ENCODE measurements at places on chromosomes 6 and 20.

GRCh38 chr6:28920281-28920680 is 3.5 kb downstream of the TRIM27 start:
- DNase-seq = no peak

GRCh38 chr6:88262332-88262731 is 96.2 kb upstream of the CNR1 start:
- DNase-seq = no peak

GRCh38 chr6:40849546-40849945 is 189.5 kb downstream of the UNC5CL start:
- DNase-seq = no peak

GRCh38 chr20:54598352-54598751 is 123.0 kb downstream of the DOK5 start:
- no peak for DNase-seq

- no peak for DNase-seq
These were observed 149.3 kb upstream of the FOXQ1 start for GRCh38 chr6:1162367-1163275.

DNA sequence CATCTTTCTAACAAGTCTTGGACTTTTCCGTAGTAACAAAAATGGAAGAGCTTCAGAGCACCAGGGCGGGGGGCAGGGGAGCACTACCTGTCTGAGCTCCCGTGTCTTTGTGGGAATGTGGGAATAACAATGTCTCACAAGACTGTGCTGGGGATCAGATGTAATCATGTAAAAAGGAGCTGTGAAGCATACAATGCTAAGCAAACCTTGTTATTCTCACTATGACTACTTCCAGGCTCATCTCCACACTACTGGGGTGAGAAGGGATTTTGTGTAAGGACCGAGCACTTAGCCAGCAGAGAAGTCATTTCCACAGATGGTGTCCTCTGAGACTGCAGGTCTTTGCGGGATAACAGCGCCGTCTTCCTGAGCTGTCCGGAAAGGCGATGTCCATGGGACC is 27.1 kb downstream of the PRR18 start:
- no peak for DNase-seq

DNA sequence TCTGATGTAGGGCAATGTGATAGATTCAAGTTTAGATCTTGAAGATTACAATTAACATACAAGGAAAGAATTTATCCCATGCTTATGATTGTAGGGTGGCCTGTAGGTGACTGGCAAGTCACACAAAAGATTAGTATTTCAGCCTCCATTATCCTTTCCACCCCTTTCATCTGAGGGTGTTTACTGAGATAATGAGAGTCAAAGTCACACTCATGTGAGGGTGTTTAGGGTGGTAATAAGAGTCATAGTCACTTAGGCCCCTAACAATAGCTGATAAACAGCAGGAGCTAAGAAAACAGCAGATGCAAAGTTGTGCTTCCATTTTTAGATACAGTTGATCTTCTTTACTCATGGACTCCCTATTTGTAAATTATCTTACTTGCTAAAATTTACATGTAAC is 11.4 kb downstream of the FAM184A start:
- DNase-seq = no peak

DNA sequence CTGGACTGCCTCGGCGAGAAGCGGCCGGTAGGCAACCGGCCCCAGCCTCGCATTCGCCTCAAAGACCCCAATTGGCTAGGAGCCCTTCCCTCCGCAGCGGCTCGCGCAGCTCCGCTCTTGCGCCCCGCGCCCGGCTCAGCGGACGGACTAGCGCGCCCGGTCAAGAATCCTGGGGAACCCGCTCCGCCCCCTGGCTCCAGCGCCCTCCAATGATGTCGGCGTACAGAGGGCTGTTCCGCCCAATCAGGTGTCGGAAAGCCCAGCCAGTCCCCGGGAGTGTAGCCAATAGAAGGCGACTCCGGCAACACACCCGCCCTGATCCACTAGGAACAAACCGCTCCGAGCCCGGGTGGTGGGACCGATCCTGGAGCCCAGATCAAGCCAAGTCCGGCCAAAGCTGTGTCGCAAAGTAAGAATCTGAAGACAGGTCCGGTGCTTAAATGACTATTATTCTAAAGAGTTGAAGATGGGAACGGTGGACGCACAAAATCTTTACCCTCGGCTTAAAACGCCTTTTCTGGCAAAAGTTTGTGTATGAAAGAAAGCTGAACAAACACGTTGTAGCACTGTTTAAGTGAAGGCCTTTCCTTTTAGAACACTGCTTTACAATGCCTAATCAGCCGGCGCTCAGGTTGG is 132.2 kb downstream of the OGFRL1 start:
- DNase-seq = peak; percentile 97

- DNase-seq = no peak
These were observed 55.5 kb downstream of the TPBG start for GRCh38 chr6:82419132-82419581.

DNA sequence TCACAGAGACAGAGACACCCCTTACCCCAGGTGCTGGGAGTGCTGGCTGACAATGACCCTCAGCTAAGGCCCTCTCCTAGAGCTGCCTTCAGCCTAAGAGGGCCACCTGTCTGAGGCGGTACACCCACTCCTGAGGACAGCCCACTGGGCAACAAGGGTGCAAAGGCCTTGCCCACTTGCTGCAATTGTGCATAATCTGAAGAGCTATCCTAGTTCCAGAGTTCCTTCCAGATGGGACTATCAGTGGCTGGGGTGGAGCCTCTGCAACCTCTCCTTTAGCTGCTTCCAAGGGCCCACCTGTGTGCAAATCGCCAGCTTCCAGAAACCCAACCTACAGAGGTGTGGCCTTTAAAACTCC is 87.5 kb downstream of the PREX1 start:
- DNase-seq = no peak

DNA sequence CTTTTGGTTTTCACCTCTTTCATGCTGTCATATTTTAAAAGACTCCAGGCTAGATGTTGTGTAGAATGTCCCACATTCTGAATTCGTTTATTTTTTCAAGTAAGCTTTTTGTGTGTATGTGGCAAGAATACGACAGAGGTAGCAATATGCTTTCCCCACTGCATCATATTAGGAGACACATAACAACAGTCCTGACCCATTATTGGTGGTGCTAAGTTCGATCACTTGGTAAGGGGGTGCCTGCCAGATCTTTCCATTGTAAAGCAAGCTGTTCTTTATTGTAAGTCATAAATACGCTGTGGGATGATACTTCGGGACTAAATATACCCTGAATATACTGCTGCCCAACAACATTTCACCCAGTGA is 588 bp upstream of the NCOA3 start:
- DNase-seq = no peak

GRCh38 chr6:139117734-139118133 is 17.1 kb upstream of the HECA start:
- DNase-seq = no peak

- peak; percentile 90 for DNase-seq
These were observed 9.0 kb downstream of the ATF6B start for GRCh38 chr6:32118782-32119628.

- DNase-seq = no peak
These were observed 10.7 kb upstream of the CLPSL2 start for GRCh38 chr6:35765739-35766138.

DNA sequence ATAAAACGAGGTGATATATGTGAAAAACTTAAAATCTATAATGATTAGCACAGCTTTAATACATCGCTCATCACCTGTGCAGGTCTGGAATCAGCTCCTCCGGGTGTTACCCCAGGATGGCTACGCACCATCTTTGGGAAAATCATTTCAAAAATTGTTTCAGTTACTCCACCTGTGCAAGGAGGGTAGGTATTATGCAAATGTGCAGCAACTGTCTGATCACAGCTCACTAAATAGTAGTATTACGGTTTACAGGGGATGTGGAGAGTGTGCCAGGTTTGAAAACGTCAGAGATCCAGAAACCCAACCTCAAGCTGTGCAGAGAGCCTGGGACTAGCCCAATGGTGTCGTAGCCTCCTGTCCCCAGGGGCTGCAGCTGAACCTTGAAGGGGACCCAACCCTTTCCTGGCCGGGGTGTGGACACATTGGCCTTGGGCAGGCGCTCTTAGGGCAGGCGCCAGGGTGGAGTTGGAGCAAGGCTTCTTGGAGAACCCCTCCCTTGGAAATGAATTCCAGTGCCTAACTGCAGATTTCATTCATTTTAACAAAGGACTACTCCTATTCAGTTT is 24.2 kb upstream of the SGK1 start:
- DNase-seq = no peak

GRCh38 chr6:152386131-152386530 is 251.0 kb downstream of the SYNE1 start:
- DNase-seq = no peak

DNA sequence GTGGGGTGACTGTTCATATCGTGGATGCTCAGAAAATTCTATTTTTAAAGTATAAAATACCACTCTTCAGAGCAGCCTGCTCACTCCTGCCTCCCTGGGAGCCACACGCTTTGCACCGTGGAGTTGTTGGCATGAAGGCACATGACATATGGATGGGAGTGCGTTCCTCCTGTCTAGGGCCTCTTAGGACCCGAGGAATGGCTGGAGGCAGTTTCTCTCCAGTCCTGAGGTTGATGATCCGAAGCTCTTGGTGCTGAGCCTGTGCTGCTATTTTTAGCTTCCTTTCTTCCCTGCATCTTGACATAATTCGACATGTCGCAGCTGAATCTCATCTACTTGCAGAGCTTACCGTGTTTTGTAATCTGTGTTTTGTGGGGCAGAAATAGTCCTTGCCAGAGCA is 73.9 kb downstream of the PHACTR3 start:
- no peak for DNase-seq

DNA sequence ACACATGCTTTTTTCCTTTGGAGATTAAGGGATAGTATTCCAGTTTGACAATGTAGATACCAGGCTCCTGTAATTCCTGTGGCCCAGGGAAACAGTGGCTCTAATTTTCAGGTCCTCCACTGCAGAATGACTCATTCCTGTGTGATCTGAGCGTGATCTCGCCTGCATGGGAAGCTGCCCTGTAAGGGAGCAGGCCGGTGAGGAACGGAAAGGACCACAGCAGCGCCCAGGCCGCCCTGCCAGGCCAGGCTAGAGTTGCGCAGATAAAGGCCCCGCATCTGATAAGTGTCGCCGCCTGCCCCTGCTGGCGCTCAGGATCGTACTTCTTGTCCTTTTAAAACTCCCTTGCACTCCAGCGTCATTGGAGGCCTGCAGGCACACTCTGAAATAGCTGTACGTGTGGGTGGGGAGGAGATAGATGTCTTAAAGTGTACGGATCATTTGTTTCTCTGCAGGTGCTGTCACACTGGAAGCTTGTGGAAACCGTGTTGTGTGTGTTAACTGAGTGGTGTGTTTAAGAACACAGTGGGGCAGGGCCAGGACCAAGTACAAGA is 60.7 kb downstream of the SYNJ2 start:
- peak; percentile 88 for DNase-seq

GRCh38 chr6:100084316-100084990 is 90.4 kb upstream of the MCHR2 start:
- peak; percentile 55 for DNase-seq

GRCh38 chr20:60729135-60729900 is 522.7 kb upstream of the CDH4 start:
- no peak for DNase-seq

- peak; percentile 64 for DNase-seq
These were observed 48.7 kb upstream of the TAB2 start for GRCh38 chr6:149268768-149269167.

DNA sequence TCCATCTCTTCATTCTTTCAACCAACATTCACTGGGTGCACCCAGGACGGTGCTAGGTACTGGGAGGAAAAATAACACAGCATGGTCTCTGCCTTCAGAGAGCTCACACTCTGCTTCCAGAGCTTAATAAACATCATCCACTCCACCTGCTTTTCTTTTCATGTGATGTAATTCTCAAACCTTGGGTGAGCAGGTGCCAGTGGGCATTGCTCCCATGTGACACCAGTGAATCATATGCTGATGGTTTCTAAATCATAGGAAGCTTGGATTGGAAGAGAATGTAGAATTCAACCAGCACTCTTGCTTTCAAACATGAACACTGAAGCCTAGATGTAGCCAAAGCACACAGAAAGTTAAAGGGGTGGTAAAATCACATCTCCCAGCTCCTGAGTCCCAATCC is 189.8 kb downstream of the FOXA2 start:
- no peak for DNase-seq

GRCh38 chr6:335572-335971 is 43.3 kb downstream of the DUSP22 start:
- DNase-seq = peak; percentile 43

DNA sequence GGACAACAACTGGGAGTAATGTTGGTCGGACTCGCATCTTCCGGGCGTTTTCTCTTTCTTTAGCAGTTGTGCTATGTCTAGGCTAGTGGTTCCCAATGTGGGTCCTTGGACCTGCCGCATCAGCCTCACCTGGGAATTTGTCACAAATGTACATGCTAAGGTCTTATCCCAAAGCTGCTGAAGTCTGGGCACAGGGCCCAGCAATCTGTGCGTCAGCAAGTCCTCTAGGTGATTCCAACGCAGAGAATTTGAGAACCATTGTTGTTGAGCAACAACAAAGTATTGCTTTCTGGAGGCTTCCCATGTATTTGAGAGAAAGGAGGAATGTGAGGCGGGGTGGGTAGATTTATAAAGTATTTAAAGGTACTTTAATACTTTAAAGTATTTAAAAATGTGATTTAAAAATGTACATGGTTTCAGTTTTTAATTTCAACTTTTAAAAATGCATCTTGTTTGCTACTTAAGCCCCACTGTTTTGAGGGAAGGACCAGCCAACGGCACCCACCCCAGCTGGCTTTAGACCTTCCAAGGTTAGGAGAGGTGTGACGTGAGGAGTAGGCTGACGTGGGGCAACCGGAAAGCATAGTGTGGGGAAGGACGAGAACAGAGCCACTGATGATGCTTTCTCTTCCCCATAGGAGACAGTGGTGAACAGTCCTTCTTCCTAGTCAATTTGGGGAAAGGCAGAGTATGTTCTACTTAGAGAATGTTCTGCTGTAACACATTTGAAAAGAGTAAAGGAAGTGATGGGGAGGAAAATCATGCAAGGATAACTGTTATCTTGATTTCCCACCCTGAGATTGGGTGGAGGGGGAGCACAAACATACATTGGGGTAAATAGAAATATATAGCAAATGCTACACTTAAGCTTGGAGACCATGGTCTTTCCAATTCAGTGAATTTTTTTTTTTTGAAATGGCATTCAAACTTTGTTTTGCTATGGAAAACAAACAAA is 4.3 kb downstream of the UST start:
- peak; percentile 41 for DNase-seq

- DNase-seq = no peak
These were observed at the start of gene CRIP3 for GRCh38 chr6:43308101-43308989. Gene CRIP3, minus strand, starts transcription at chr6:43308826. Its CDS starts 34 bp downstream, at chr6:43308792.

DNA sequence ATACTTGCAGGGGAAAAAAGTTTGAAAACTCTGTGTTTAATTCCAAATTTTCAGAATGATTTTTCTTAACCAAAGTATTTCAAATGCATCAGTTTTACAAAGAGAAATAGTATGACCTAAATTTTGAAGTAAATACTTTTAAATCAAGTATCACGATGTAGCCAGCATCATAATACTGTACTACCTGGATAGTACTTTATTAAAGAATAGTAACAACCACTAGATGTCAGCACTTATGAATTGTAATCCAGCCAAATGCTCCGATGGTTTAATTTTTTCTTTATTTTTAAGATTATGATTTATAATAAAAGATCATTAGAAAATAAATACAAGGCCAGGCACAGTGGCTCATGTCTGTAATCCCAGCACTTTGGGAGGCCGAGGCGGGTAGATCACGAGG is 37.2 kb upstream of the HACE1 start:
- DNase-seq = peak; percentile 6

GRCh38 chr20:62888406-62888805 is 26.8 kb upstream of the TCFL5 start:
- no peak for DNase-seq

Measured in astrocyte of the spinal cord (primary cell).